T-helper 17 cell (primary cell): ENCODE measurements at places on chromosomes 2 and 18. TPM values are rescaled to one million over a fixed set of nuclear protein-coding genes. Genes with fewer than 3 reads are reported as not detected.

- no peak for DNase-seq
Measured at GRCh38 chr2:158665536-158666302, 129.4 kb upstream of the DAPL1 start.

DNA sequence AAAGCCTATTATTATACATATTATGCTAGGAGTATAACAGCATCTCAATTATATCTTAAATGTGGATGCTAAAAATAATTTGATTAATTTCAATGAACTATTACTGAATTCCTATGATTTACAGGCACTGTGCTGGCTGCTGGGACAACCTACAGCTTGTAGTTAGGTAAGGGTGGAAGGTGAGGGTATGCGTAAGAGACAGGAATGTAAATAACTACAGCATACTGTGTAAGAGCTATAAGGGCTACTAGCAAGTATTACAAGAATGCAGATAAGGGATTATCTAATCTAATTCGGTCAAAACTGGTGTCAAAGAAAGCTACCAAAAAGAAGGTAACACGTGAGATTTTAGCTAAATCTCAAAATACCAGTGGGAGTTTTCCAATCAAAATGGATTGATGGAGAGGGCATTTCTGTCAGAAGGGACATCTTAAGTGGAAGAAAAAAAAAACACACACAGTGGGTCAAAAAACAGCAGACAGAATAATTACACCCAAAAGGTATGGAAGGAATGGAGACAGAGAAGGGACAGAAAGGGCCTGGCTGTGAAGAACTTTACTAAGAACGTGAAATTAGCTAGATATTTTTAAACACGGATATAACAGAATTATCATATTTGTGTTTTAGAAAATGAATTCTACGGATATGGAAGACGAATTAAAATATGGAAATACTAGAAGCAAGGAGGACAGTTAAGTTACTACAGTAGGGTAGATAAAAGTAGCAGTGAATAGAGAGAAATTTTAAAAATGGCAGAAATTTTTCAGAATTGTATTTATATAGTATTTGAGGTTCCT lies 47.1 kb downstream of the STRN start:
- DNase-seq = no peak

DNA sequence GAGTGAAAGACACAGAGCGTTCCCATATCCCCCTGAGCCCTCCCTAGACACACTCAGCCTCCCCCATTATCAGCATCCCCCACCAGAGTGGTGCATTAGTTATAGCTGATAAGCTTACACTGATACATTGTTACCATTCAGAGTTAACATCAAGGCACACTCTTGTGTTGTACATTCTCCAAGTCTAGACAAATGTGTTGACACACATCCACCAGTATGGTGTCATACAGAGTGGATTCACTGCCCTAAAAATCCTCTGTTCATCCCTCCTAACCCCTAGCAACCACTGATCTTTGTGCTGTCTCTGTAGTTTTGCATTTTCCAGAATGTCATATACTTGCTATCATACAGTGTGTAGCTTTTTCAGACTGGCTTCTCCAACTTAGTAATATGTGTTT lies 78.0 kb upstream of the RPL31 start:
- DNase-seq = no peak

The SAG gene
- total RNA-seq = 0.10 TPM

DNA sequence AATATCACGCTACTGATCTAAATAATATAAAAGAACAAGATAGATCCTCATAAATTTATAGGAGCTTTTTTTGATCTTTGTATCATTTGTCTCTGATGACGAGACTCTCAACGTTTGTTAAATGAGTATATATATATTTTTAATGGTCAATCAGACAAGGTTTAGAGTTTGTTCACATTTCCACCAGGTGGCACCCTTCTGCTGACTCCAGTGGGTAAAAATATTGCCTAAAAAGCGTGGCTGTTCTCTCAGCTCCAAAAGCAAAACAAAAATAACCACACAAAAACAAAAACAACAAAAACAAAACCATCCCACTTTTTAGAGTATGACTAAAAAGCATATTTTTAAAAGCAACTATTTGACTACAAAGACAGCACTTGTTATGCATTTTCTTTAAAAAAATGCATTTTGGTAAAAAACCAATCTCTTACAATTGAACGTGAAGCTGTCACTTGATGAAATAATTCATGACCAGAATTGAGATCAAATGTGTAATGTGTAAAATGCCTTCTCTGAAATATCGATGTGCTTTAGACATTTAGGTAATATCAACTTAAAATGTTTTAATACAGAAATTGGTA lies 723.2 kb downstream of the DPP10 start:
- DNase-seq = no peak
